ENCODE measurements at places on chromosomes 6 and 20.

DNA sequence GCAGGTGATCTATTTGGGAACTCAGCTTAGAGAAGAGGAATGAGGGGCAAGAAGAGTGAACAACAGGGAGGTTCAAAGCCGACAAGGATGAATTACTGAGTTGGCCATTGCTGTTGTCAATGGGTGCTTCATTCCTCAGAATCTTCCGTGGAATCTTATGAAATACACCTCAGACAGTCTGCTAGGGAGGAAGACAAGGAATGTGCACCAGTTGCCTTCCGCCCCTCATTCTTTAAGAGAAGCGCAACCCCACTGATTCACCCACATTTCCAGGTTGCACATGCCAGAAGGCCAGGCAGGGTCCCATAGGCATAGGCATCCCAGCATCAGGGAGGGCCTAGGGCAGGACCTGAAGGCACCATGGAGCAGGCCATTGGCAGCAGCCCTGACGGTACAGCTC lies 127.5 kb upstream of the TNFAIP3 start:
- H3K4me3 ChIP-seq = no peak overlapping the region
- no peak for DNase-seq
- no peak overlapping the region for H3K27ac ChIP-seq
- H3K27me3 ChIP-seq = no peaks in the 10 kb centered on the region

DNA sequence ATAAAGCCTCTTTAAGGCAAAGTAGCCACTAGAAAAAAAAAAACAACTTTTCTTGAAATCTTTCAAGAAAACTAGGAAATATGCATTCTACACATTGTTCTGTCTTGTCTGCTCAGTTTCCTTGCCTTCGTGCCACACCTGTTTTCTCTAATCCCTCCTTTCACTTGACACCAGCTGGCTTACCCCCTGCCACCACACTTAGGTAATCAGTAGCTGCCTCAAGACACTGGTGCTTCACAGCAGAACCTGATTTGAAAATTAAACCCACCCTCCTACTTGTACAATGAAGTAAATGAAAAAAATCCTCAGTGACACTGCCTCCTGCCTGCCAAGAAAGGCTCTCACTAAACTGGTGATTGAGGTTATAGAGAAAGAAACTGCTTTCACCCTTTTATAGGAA lies 45.8 kb upstream of the SCML4 start:
- no peak overlapping the region for H3K4me3 ChIP-seq
- no peak for DNase-seq
- no peaks in the 10 kb centered on the region for H3K27me3 ChIP-seq
- no peak overlapping the region for H3K27ac ChIP-seq
- H3K36me3 ChIP-seq = no peaks in the 10 kb centered on the region

DNA sequence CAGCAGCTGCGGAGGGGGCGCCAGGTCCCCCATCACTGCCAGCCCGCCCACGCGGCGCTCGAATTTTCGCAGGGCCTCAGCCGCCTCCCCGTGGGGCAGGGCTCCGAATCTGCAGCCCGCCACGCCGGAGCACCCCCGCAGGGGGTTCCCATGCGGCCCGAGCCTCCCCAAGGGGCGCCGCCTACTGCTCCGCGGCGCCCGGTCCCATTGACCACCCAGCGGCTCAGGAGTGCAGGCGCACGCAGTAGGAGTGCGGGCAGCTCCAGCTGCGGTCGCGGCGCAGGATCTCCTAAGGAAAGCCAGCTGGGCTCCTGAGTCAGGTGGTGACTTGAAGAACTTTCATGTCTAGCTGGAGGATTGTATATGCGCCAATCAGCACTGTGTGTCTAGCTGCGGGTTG lies 155.3 kb upstream of the RREB1 start:
- no peak for DNase-seq
- no peak overlapping the region for H3K4me3 ChIP-seq
- no peaks in the 10 kb centered on the region for H3K4me1 ChIP-seq
- no peak overlapping the region for H3K27ac ChIP-seq
- H3K27me3 ChIP-seq = no peaks in the 10 kb centered on the region

- DNase-seq = no peak
- peaks cover 8% of the 10 kb centered on the region for H3K4me1 ChIP-seq
- no peaks in the 10 kb centered on the region for H3K36me3 ChIP-seq
- H3K4me3 ChIP-seq = no peak overlapping the region
- peaks cover 22% of the 10 kb centered on the region for H3K27me3 ChIP-seq
- no peak overlapping the region for H3K27ac ChIP-seq
Observed at GRCh38 chr6:106974999-106975737, 639 bp upstream of the CD24 start.

DNA sequence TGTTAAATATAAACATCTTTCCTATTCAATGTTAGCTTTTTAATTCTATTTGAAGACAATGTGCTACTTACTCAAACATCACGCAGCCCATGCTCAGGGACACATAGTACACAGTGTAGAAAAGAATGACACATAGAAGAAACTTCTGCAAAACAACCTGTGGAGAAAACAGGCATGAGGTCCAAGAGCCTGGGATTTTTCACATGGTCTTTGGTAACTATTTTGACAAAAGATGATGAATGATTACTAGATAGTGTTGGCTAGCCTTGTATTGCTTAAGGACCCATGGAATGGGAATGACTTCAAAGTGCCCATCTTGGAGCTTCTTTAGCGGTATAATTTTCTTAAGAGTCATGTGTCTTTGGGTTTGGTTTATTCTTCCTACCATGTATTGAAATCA lies 15.4 kb downstream of the TMEM244 start:
- H3K27ac ChIP-seq = no peak overlapping the region
- DNase-seq = no peak
- H3K36me3 ChIP-seq = no peaks in the 10 kb centered on the region

DNA sequence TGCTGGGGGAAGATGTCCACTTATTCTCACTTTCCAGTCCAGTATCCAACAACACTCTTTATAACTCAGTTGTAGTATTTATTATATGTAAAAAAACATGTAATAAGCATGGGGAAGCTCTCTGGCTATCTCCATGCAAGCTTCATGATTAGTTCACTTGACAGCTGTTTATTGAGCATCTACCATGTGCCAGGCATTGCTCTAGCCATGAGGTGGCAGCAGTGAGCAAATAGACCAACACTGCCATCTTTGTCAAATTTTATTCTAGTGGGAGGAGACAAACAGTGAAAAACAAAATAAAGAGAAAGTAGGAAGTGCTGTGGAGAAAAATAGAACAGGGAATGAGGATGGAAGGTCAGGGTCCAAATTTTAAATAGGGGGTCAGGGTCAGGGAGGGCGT lies 131.8 kb downstream of the CFAP61 start:
- H3K4me1 ChIP-seq = no peaks in the 10 kb centered on the region
- no peak overlapping the region for H3K27ac ChIP-seq
- H3K27me3 ChIP-seq = no peaks in the 10 kb centered on the region

DNA sequence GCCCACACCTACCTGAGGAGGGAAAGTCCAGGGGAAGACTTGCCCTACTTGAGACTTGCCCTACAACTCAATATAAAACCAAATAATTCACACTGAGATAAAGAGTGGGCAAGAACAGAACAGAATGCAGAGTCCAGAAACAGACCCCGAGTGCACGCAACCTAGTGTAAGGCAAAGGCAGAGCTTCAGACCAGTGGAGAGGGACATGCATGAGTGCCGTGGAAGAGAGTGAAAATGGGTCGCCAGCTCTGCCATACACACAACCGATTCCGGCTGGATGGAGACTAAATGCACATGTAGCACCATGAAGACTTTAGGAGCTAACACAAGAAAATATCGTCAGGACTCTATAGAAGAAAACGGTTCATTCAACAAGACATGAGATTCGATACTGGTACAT lies 58.8 kb upstream of the CST7 start:
- no peak for DNase-seq
- H3K36me3 ChIP-seq = no peaks in the 10 kb centered on the region

DNA sequence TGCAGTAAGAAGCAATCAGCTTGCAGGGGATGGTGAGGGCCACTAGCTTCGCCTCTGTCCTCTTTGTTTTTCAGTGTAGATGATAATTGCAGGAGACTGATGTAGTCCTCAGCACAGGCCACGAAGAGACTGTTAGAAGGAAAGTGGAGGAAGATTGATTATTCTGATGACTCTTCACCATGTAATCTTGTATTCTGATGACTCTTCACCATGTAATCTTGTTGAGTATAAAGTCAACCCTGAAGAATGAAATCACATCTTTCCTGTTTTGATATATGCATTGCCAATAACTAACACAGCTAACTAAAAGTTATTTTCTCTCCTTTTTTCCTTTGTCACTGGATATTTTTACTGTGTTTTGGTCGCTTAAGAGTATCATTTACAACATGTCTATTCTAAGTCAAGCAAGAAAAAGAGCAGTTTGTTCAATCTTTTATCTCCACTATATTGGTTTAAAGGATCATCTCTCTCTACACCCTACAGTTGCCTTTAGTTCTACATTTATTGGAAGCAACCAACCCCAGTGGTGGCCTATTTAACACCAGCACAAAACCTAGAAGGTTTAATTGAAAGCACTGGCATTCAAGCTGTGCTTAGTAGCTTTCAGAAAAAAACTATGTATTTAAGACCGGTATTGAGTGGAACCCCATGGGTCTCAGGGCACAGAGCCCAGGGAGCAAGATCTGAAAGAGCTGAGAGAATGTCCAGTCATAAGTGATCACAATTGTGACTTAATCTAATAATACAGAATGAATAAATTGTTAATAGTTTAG lies 107.2 kb upstream of the BTBD3 start:
- DNase-seq = no peak
- H3K27ac ChIP-seq = no peak overlapping the region
- H3K4me1 ChIP-seq = no peaks in the 10 kb centered on the region
- H3K27me3 ChIP-seq = no peaks in the 10 kb centered on the region
- no peaks in the 10 kb centered on the region for H3K36me3 ChIP-seq

GRCh38 chr6:31042806-31043205 lies 32.5 kb downstream of the MUC22 start:
- H3K36me3 ChIP-seq = no peaks in the 10 kb centered on the region
- no peak overlapping the region for H3K4me3 ChIP-seq
- no peak for DNase-seq
- H3K4me1 ChIP-seq = no peaks in the 10 kb centered on the region
- no peaks in the 10 kb centered on the region for H3K27me3 ChIP-seq

DNA sequence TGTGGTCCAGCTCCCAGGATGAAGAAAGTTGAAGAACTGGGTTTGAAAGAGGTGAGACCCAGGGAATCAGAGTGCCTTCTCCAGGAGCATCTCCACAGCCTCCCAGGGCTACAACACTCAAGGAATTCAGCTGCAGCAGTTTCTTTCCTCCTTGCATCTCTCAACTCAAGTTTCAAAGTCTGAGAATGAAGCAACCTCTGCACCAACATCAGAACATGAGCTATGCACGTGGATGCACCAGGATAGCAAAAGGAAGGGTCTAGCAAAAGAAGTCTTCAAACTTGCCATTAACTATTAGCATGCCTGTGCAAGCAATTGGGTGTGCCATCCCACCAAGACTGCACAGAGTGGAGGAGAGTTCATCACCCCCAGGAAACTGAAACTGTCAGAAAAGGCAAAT lies 193.9 kb downstream of the OTOR start:
- no peak overlapping the region for H3K4me3 ChIP-seq
- no peak for DNase-seq
- no peaks in the 10 kb centered on the region for H3K36me3 ChIP-seq
- no peaks in the 10 kb centered on the region for H3K27me3 ChIP-seq

DNA sequence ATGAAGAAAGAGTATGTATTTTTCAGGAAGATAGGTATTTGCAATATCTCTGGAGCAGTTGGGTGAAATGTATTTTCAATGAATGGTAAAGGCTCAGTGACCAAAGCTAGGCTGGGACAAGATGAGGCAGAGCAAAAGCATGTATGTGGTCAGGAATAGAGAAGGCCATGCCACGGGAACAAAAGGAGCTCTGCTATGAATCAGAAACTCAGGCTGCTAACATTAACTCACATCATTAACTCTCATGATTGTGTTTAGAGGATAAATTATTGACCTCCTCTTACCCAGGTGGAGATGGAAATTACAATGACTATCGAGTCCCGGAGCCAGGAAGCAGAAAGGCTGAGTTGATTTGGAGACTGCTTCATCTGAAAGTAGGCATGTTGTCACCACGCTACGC lies 220.2 kb downstream of the FUT9 start:
- no peaks in the 10 kb centered on the region for H3K36me3 ChIP-seq
- DNase-seq = no peak
- no peaks in the 10 kb centered on the region for H3K27me3 ChIP-seq
- H3K4me1 ChIP-seq = no peaks in the 10 kb centered on the region

DNA sequence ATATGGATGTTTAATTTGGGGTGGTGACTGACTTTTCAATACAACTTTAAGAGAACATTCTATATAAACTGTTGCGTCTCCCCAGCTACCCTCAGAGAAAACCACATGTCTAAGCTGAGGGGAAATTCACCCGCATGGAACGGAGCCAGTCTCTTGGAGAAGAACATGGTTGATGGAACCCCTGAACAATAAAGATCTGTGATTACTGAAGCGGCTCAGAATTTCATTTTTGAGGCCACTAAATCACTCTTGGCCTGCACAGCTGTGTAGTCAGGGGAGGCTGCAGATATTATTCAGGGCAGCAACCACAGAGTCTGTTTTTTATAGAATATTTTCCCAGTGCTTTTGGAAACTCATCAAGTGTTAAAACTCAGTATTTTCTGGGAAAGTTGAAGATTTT lies 73.8 kb downstream of the EYA4 start:
- no peaks in the 10 kb centered on the region for H3K36me3 ChIP-seq
- H3K27me3 ChIP-seq = no peaks in the 10 kb centered on the region
- no peak for DNase-seq
- no peak overlapping the region for H3K4me3 ChIP-seq

DNA sequence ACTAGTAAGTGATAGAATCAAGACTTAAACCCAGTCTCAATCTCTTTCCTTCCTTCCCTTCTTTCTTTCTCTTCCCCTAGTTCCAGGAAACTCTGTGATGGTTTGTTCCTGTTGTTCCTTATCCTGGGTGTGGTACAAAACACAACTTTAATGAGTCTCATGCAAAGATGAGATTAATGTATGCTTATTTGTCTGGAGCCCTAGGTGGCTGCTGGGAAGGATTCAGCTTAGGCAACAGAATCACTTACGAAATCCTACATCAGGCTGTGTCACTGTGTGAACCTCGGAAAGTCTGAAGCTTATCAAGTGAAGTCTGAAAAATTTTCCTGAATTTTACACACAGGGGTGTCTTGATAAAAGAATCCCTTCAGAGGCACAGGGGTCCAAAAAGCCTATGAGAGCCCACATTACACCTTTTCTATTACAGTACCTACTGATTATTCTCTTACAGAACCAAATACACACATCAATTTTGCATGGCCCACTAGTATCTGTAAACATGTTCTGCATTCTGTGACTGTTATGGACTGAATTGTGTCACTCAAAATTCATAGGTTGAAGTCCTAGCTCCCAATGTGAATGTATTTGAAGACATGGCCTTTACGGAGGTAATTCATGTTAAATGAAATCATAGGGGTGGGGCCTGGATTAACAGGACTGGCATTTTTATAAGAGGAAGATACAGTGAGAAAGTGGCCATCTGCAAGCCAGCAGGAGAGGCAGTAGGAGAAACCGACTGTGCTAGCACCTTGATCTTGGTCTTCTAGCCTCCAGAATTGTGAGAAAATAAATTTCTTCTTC lies 144.7 kb downstream of the MYB start:
- H3K27ac ChIP-seq = peak overlapping the region; percentile 68
- no peaks in the 10 kb centered on the region for H3K27me3 ChIP-seq
- H3K4me3 ChIP-seq = no peak overlapping the region
- DNase-seq = no peak
- H3K4me1 ChIP-seq = no peaks in the 10 kb centered on the region
